ENCODE measurements at places on chromosomes 4 and X. TPM values are rescaled to one million over a fixed set of nuclear protein-coding genes. Genes with fewer than 3 reads are reported as not detected.

Gene FHDC1
- 0.07 TPM for total RNA-seq

Gene IBSP
- total RNA-seq = not detected

GRCh38 chr4:55866290-55866907, 13.0 kb downstream of the EXOC1 start:
- no peak for DNase-seq

DNA sequence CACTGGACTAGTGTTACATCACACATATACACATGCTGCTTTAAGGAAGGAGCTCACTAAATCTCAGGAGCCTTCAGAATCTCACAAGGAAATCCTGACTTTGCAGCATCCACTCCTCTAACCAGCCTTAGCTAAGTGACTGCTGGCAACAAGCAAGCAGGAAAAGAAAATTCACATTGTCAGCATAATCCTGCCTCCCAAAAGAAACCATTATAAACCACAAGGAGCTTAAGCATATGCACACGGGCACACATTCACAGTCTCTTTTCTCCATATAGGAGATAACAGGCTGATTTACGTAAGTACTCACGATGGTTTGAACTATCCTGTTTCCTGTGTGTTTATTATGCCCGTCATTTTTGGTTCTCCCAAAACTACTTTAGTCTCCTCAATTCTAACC, 136.3 kb downstream of the TMEM144 start:
- DNase-seq = no peak

GRCh38 chr4:126004941-126005340, 690.2 kb downstream of the FAT4 start:
- no peak for DNase-seq

DNA sequence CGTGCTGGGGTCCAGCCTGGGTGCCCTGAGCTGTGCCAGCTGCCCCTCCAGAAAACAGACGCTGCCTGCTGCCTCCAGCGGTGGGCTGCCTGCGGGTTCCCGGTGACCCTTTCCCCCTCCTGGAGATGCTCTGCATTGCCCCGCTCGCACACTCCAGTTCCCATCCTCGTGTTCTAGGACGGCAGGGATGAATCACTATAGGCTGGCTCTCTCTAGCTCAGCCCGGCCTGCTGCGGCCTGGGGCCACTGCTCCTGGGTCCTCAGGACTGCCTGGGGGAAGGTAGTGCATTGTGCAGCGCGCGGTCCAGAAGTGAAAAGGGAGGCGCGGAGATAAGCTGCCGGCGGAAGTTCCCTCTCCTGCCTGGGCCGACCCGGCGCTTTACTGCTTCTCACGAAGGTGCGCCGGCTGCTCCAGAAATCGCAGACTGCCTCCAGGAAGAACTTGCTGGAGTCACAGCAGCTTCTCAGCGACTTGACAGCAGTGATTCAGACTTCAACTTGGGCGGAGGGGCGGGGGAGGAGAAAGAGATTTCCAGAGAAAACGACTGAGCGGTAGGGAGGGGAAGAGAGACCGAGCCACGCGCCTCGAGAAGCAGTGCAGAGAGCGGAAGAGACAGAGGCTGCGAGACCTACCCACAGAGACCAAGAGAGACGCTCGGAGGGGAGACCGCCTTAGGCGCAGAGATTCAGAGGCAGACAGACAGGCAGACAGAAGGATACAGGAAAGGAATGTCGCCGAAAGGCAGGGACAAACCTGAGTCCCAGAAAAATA, 6.7 kb upstream of the MSX1 start:
- no peak for DNase-seq

Data from activated T-helper 2 cell treated with anti-CD3 and anti-CD28 coated beads, Interferon-gamma antibody, Interleukin-2, Interleukin-4, amounts not matched to agents 10 μg/mL and 5 μg/mL and 100 μg/mL, durations not matched to agents 14 hours and 24 hours and 36 hours (primary cell).